ENCODE measurements at places on chromosomes 7 and 10. TPM values are rescaled to one million over a fixed set of nuclear protein-coding genes. Genes with fewer than 3 reads are reported as not detected.

Gene AGMO
- total RNA-seq: not detected

Gene EPHA1
- total RNA-seq: 1.9 TPM

Gene TAS2R5
- total RNA-seq: 1.8 TPM

Gene HOXA5
- total RNA-seq: 61.0 TPM

Gene CAMK2B
- total RNA-seq: not detected

Gene PRPS1L1
- total RNA-seq: not detected

Gene CYP3A7
- not detected for total RNA-seq

Gene FAM25G
- not detected for total RNA-seq

Gene DNAJB6
- 102 TPM for total RNA-seq

Gene NKX2-3
- not detected for total RNA-seq

Gene HMX3
- not detected for total RNA-seq

Gene FGL2
- 14.0 TPM for total RNA-seq

Gene ATOH7
- total RNA-seq: not detected

Gene TSPAN33
- 3.9 TPM for total RNA-seq

Gene RBM20
- 0.88 TPM for total RNA-seq

Gene GSDME
- 10.8 TPM for total RNA-seq

Gene LRRC4
- total RNA-seq: 1.7 TPM

Gene SPRN
- not detected for total RNA-seq

Gene SKIDA1
- 4.9 TPM for total RNA-seq

Gene CUZD1
- total RNA-seq: 1.3 TPM

Gene PIK3CG
- 4.6 TPM for total RNA-seq

Gene EVX1
- total RNA-seq: not detected

Gene TMEM229A
- not detected for total RNA-seq

Gene DLX6
- total RNA-seq: 0.77 TPM

Gene CTAGE8
- total RNA-seq: not detected

Gene TFAM
- total RNA-seq: 11.8 TPM

Gene LIPF
- total RNA-seq: 0.88 TPM

Gene OPALIN
- total RNA-seq: not detected

Gene ELN
- total RNA-seq: 147 TPM

Gene MSMB
- not detected for total RNA-seq

Gene TUBB8
- not detected for total RNA-seq

Gene ZNF804B
- not detected for total RNA-seq

Gene LIPM
- not detected for total RNA-seq

Gene TMEM176B
- total RNA-seq: 10.2 TPM

Gene ANKRD30A
- not detected for total RNA-seq

Gene LGI1
- not detected for total RNA-seq

Gene OR9A2
- 1.0 TPM for total RNA-seq

Gene GLRX3
- total RNA-seq: 20.0 TPM

Gene ABCB4
- total RNA-seq: not detected

Gene FBH1
- 106 TPM for total RNA-seq

Gene OGDHL
- total RNA-seq: 5.9 TPM

Gene CPXM2
- total RNA-seq: 48.2 TPM

Gene RNF32
- not detected for total RNA-seq

Gene SLC18A3
- total RNA-seq: not detected

Gene ABI1
- total RNA-seq: 45.9 TPM

Gene OPN1SW
- total RNA-seq: not detected

Gene FAS
- total RNA-seq: 46.2 TPM

Gene IDI2
- not detected for total RNA-seq

Gene TCF7L2
- total RNA-seq: 18.7 TPM
